ENCODE measurements at places on chromosomes 4 and X.
A peak's percentile ranks its signal among the peaks of the same experiment; 100 is the strongest.

- no peak for DNase-seq
These were observed 119.2 kb upstream of the VCX3B start for GRCh38 chrX:8345473-8345872.

- peak; percentile 8 for DNase-seq
These were observed 3.3 kb downstream of the ING2 start for GRCh38 chr4:183507925-183508696.

GRCh38 chr4:176566769-176567168, 226.0 kb downstream of the VEGFC start:
- DNase-seq = no peak

GRCh38 chr4:77619408-77619807, 13.8 kb downstream of the CXCL13 start:
- DNase-seq = no peak

DNA sequence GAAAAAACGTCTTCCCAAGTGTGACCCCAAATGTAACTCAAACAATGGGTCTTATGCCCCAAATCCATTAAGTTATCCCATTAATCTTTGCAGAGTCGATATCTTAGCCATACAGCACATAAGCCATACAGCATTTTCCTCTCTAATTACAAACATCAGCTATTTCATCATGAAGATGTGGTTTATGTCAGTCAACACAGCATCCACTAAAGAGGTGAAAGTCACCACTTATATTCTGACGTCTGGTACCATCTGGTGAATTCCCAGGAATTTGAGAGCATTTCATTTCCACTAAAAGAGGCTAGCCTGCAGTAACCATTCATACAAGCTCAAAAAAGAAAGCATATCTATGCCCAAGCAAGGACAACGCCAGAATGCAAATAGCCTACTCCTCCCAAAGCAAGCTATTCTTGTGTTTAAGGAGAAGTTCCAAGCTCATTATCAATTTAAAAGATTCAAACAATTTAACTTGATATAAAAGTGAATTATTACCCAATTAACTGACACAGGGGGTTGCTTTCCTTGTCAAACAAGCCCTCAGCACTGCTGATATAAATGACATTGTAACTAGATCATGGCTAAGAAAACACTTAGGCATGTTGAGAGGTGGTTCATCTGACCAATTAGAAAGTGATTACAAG, 203.3 kb downstream of the ANTXR2 start:
- DNase-seq = no peak

GRCh38 chr4:126328914-126329313, 1014.2 kb downstream of the FAT4 start:
- DNase-seq = no peak

- no peak for DNase-seq
These were observed 354.6 kb upstream of the RASGEF1B start for GRCh38 chr4:81826335-81826734.

DNA sequence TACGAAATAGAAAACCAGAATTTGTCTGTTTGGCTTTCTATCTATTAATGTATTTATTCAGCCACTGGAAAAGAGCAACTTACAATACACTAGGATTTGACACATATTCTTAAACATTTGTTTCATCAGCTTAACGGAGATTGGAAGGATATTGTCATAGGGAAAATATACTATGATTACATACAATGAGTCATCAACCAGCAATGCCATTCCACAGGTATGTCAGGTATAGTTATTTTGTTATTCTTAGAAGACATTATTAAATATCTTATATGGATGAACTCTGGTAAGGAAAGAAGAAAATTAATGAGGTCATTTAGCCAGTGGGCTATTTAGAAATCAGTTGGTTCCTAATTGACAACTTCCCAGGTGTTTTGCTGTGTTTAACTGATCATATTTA, 926.6 kb downstream of the STIM2 start:
- no peak for DNase-seq

GRCh38 chrX:17550011-17550410, 175.0 kb downstream of the NHS start:
- no peak for DNase-seq

GRCh38 chr4:138222046-138222445, 20.1 kb downstream of the SLC7A11 start:
- DNase-seq = no peak

DNA sequence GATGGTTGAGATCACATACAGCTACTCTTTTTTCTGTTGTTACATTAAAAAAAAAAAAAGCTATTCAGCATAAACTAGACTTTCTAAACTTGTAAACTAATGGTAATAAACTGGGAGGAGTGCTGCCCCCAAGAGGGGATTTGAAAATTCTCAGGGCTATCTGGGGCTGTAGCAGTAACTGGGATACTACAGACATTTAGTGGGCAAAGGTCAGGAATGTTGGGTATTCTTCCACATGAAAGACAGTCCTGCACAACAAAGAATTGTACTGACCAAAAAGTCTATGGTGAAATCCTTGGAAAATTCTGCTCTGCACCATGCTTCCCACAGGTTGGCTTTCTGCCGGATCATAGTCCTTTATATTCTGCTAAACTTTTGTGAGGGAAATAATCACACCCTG, 232.6 kb upstream of the BOD1L1 start:
- no peak for DNase-seq

- peak; percentile 11 for DNase-seq
These were observed 483.6 kb downstream of the BCOR start for GRCh38 chrX:39613997-39614679.

GRCh38 chr4:173413036-173413435, 14.1 kb upstream of the SCRG1 start:
- no peak for DNase-seq

DNA sequence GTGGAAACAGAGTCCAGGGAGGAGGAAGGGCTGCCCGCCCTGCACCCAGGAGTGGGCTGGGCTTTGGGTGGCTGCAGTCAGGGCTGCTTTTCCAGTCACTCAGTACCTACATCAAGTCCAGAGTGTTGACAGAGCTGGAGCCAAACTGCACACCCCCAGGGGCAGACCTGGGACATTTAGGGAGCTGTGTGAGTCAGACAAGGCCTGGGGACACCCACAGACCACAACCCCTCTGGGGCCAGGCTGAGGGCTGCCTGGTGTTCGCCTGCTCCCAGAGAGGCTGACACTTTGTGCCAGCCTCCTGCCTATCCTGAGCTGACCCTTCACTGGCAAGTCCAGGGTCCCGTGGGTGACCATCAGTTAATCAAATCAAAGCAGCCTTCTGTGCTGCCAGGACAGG, 240.0 kb downstream of the BCOR start:
- peak; percentile 8 for DNase-seq

- no peak for DNase-seq
These were observed 161.6 kb downstream of the SPATA18 start for GRCh38 chr4:52212702-52213101.

DNA sequence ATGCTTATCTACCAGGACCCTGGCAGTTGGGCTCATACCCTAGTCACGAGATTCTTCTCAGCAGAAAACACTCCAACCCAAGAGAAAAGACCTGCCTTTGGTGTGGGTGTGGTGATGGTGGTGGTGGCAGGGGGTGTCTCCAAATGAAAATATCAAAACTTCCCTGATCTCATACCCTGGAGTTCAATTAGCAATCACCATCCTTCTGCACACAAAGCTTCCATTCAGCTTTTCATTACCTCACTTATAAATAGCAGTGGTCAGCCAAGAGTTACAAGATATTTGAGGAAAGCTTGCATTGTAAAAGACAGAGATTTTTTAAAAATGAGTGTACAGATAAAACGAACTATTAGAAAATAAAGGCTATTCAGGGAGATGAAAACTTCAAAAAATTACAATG, 580.8 kb upstream of the MAGEB2 start:
- no peak for DNase-seq

- DNase-seq = no peak
These were observed 339.3 kb downstream of the NKX6-1 start for GRCh38 chr4:84159762-84160161.

DNA sequence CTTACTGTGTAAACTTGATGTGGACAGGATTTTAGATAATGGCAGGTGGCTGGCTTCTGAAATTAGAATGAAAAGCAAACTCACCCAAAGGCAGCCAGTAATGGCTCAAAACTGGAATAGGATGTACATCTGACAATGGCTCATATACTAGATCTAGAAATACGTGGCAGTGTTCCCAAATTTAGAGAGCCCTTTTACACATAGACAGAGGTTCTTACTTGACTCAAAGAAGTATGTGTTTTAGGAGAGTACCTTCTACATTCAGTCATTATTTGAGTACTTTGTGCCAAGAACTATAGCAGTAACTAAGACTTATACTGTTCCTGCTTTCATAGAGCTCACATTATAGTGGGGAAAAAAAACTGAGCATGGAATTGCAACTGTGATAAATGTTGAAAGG, 48.0 kb downstream of the UBE2K start:
- DNase-seq = no peak

DNA sequence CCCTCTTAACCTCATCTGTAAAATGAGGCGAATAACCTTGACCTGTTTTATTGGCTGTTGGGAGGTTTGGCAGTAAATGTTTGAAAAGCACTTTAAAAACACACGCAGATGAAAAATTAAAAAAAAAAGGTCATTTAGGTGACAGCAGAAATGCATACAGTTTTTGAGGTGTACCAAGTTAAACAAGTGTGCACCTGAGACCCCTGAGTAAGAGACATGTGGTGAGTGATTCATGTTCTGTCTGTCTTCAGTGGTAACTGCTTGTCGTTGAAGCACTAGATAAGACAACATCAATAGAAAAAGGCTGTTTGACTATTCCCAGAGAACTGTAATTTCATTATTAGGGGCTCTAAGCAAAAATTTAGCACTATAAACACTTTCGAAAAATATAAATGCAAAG, 608.4 kb upstream of the PITX2 start:
- no peak for DNase-seq

GRCh38 chr4:103318327-103318726, 120.2 kb upstream of the CENPE start:
- no peak for DNase-seq

- no peak for DNase-seq
These were observed 58.5 kb upstream of the AP1S2 start for GRCh38 chrX:15913146-15913545.

DNA sequence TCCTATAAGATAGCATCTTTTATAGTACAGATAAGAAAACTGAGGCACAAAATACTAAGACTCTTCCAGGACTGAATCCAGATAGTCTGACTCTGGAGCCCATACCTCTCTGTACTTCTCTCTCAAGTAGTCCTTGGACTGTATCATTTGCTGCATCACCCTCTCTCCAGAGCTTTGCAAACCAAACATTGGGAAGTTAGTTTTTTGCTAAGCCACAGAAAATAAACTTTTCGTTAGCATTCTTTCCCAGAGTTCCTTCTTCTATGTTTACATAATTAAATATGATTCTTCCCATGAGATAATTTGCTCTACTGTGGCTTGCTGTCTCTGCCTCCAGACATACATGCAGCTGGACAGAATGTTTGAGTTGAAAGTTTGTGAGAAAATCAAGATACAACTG, 22.0 kb downstream of the PPEF2 start:
- DNase-seq = no peak

- no peak for DNase-seq
These were observed 38.7 kb downstream of the KDM5C start for GRCh38 chrX:53186351-53186750.

DNA sequence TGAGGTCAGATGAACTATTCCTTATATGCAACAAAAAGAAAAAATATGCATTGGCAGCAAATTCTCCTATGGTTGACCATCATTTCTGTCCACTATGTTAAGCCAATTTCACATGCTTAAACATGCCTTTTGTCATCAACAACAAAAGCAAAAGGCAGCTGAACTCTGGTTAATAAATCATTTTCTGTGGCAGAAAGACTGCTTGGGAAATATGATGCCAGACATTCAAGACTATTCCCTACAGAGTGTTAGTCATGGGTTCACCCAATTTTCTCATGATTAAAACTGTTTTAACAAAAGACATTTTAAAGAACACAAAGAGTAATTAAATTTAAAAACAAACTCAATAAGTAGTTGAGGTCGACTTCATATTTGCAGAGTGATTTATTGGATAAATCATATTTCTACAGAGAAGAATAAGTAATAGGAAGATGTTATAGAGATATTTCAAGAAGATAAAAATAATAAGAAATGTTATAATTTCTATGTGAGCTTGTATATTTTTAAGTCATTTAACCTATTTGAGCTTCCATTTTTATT, 890.6 kb downstream of the STPG2 start:
- no peak for DNase-seq

GRCh38 chrX:130280901-130281300, 12.2 kb upstream of the ZNF280C start:
- DNase-seq = no peak
